Amygdala (tissue), 56 donors: ENCODE measurements at places on chromosomes 2 and 18.

GRCh38 chr2:129233751-129234406, 745.6 kb upstream of the RAB6C start:
- DNase-seq, result no peak

DNA sequence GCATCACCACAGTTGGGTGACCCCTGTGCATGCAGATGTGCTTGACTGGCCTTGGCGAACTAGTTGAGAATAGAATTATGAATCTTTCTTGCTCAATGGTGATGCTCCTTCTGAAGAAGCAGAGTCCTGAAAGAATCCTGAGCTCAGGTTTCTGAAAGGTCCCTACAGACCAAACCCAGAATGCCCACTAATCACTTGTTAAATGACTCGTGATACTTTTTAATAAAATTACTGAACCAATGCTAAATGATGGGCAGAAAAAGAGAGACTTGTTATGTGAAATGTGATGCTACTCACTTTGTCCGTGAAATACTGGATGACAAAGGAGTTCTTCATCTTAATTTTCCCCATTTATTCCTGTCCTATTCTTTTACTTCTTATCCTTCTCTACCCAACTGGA, 263.5 kb upstream of the LRRTM1 start:
- DNase-seq, result no peak

DNA sequence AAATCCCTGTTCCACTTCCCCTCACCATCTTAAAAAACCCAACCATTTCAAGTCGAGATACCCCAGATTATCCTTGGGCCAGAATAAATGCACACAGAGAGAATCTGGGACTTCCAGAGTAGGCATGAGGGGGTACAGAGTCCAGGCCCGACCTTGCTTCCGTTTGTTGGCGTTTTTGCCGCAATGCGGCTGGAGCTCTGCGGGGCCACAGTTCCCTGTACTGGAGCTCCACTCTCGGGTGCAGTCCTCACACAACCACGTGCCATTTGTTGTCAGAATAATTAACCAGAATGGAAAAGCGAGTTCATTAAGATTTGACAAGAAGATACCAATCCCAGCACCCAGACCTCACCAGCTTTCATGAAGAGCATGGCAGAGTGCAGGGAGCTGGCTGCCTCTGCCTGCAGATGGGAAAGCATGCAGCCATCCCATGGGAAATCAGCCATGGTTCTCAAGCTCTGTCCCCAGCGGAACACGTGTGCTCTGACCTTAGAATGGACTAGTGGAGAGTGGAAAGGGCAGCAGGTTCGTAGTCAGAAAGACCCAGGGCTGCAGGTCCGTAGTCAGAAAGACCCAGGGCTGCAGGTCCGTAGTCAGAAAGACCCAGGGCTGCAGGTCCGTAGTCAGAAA, 472.8 kb downstream of the EIPR1 start:
- DNase-seq, result no peak

DNA sequence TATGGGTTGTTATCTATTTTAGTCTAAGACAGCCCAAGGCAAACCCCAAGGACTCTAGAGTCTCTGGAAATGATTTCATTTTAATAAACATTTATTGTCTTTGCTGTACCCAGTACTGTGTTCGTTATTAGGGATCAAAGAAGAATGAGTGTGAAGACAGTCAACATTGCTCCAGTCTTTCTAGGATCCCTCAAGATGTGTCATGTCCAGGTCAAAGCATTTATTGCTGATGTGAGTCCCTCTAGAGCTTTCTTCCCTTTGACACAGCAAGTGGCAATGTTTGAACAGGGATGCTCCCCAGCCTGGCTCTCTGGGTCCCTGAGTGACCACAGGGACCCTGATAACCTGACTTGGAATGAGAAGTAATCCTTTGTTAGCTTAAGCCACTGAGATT, 123.1 kb upstream of the STK17B start:
- DNase-seq, result no peak

- DNase-seq, result no peak
Measured at GRCh38 chr2:45070113-45070652, 60.9 kb upstream of the SIX2 start.

DNA sequence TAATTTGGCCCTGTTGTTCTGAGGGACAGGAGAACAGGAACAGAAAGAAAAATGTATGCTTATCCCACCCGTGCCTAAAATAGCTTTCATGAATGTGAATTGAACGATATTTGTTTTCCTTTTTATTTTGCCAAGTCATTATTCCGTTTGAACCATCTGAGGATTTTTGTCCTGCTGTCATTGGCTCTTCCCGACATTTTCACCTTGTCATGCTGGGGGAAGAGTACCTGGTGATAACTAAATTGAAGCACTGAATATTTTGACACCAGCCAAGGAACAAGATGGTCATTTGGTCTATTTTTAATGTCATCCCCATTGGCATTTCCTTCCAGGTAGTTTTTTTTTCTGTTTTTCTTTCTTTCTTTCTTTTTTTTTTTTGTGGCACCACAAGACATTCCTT, 204.1 kb downstream of the DCC start:
- DNase-seq, result no peak

DNA sequence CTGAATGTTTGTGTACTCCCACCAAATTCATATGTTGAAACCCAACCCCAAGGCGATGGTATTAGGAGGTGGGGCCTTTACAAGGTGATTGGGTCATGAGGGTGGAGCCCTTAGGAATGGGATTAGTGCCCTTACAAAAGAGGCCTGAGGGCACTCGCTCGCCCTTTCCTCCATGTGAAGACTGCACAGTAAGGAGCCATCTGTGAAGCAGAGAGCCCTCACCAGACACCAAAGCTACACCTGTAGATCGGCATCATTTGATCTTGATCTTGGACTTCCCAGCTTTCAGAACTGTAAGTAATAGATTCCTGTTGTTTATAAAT, 62.9 kb upstream of the FZD7 start:
- DNase-seq, result no peak

DNA sequence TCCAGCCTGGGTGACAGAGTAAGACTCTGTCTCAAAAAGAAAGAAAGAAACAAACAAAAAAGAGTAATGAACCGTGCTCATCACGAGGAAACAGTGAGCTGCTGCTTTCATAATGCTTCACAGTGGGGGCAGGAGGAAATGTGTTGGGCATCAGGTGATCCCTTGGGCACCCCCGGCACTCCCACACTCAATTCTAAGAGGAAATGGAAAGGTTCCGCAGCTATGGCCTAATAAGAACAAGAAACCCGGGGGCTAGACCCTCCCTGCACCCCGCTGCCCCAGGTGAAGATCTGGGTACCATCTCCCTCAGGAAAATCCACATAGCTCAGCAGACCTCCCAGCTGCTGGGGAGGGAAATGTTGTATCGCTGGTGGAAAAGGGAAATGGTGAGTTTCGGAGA, 118.9 kb downstream of the LPIN1 start:
- DNase-seq, result no peak

DNA sequence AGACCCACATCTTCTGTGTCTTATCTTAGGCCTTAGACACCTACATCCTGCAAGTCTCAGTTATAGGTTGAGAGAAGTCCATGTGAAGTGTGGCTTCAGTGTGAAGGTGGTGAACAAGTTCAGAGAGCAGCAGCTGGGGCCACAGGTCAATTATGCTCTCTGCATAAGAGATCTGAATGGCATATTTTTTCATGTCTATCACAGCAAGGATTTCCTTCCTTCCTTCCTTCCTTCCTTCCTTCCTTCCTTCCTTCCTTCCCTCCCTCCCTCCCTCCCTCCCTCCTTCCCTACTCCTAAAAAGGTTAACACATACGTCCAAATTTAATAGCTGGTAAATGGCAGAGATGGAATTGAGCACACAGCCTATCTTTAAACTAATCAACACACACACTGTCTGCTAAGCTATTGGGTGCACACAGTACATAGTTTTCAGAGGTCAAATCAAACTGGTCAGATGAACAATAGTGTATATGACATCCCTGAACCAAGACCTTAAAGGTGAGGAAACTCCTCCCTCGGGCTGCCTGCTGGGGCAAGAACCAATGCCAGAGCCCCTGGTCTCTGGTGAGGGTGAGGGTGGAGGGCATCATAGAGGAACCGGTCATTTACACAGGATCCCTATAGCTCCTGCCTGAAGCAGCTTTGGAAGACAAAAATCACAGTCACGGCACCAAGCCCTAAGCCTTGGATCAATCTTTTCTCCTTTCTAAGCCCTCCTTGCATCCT, 240.9 kb downstream of the ICOS start:
- DNase-seq, result no peak

DNA sequence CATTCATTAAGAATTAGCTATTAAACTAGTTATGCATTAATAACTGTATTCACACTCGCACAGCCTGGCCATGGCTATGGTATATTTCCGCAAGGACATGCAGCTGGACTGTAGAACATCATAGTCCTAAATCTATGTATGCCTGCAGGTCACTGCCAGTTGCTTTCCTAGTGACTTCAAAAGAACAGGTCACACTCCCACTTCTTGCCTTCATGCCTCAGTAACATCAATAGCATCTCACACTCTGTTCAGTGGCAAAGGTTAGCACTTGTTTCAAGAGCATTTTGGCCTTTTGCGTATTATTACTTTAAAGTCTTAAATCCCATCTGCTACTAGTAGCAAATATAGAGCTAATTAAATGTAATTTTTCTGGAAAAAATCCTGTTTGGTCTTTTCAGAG, 131.4 kb upstream of the DCC start:
- DNase-seq, result no peak

- DNase-seq, result no peak
Measured at GRCh38 chr2:6577960-6578359, 287.7 kb downstream of the CMPK2 start.

GRCh38 chr2:173434762-173435569, 80.3 kb downstream of the CDCA7 start:
- no peak for DNase-seq

DNA sequence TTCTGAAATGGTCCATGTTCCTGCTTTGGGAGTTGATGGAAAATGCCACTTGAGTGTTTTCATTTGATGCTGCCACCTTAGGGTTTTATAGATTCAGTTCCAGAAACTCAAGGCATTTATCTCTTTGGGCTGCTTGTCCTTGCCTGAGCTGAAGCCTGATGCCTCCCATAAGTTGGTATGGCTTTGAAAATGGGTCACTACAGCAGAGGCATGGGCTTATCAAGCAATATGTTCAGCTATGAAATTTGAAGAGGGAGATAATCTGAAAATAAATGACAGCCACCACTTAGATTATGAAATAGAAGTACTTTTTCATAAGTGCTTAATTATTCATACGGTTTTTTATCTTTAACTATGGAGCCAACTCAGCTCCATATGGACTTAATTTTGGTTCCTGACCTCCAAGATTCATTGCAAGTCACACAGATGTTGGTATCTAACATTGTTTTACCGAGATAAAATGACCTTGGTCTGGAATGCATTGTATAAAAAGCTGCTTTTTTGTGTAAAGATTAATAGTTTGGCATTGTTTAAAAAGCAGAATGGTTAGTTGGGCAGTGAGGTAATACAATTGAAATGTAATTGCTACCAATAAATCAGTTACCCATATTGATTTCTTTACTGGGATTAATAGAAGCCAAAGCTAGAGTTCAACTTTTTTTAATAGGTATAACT, 4.5 kb downstream of the SLC14A1 start:
- no peak for DNase-seq

GRCh38 chr2:234843411-234843810, 108.4 kb upstream of the SH3BP4 start:
- no peak for DNase-seq

GRCh38 chr18:22165603-22166068, 3.8 kb upstream of the GATA6 start:
- DNase-seq, result no peak

- DNase-seq, result no peak
Measured at GRCh38 chr2:12097859-12098258, 351.4 kb downstream of the LPIN1 start.

- DNase-seq, result no peak
Measured at GRCh38 chr2:84805250-84805958, 75.5 kb downstream of the TRABD2A start.

- DNase-seq, result no peak
Measured at GRCh38 chr2:196275646-196276352, 104.4 kb upstream of the STK17B start.

DNA sequence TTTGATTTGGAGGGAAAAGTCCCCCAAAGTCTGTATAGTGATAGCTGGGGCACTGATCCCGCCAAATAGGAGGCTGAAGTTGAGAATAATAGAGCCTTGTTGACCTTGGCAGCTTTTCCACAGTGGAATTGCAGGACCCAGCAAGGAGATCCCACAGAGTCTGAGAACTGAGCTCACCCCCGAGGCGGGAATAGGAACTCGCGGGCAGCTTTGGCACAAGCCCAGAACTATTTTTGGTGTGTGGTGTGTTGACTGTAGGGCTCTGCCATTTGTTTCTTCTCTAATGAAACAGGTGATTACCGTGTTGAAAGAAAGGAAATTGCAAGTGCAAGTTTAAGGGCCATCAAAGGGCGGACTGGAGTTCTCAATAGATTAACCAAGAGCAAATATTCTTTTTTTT, 34.0 kb downstream of the SH3RF3 start:
- DNase-seq, result no peak
